Esophagus squamous epithelium (tissue), 5 donors: ENCODE measurements at places on chromosomes 2 and 18.

GRCh38 chr18:50099725-50100407 is 95.1 kb downstream of the MYO5B start:
- no peak for DNase-seq

- no peak for DNase-seq
Measured at GRCh38 chr2:78423631-78424030, 601.9 kb upstream of the REG3G start.

DNA sequence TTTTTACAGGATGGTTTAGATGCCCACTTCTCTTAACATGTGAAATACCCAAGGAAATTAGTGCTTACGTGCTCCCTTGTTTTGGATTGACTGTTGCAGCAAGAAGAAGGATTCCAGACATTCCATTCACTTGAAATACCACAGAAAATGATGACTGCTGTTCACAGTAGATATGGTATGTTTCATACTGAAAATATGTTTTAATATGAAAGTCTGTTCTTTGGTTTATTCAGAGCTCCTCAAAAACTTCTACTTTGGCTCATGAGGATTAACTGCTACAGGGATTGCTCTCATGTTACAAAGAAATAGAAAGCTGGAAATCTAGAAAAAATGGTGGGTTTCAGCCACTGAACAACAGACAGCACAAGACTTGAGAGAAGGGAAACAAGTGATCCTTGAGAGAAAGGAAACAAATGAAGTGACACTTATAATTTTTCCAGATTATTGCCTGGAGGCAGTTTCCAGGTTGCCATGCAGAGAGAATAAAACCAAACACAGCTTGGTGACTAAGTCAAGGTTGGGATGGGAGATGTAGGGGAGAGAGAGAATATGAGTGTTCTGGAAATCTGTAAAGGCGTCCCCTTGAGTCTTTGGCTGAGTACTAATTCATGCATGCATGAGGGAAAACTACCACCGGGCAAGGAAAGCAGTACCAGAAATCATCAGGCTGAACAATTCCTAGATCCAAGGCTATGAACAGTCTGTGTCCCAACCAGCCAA is 348.1 kb downstream of the CLIP4 start:
- no peak for DNase-seq

DNA sequence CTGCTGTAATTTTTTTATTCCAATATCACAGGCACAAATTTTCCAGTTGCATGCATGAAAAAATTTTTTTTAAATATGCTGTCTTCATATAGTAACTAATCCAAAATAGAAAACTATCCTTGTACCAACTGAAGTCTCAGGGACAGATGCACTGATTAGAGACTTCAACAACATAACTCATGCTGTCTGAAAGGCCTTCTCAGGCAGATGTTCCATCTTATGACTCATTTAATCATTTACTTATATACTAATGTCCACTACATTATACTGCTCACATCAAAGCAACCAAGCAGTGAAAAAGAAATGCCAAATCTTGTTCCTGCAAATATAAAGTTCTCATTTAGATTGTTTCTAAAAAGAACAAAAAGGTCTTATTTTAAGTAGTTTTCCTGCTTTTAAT is 53.1 kb downstream of the OLA1 start:
- DNase-seq = no peak

- no peak for DNase-seq
Measured at GRCh38 chr2:173299764-173300163, 54.9 kb upstream of the CDCA7 start.

DNA sequence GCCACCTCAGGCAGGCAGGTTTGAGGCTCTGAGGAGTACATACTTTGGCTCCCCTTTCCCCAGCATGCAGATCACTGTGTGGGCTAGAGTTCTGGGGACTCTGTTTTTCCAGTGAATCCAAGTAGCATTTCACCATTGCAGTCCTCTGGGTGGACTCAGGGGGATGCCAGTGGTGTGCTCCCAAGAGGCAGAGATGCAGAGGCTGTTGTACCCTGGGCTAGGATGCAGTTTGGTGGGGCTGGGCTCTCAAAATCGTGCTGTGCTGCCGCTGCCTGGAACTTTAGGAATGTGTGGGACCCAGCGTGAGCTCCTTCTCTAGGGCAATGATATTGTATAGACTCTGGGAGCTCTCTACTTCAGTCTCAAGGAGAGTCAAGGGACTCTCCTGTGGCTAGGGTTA is 104.9 kb downstream of the MYO3B start:
- DNase-seq = no peak

GRCh38 chr2:71832844-71833243 is 314.8 kb downstream of the CYP26B1 start:
- no peak for DNase-seq

GRCh38 chr2:241775223-241776177 is 1.1 kb upstream of the GAL3ST2 start:
- no peak for DNase-seq

GRCh38 chr18:33606621-33607020 is 28.6 kb downstream of the ASXL3 start:
- no peak for DNase-seq

GRCh38 chr2:122908159-122908558 is 1116.9 kb upstream of the CNTNAP5 start:
- no peak for DNase-seq

DNA sequence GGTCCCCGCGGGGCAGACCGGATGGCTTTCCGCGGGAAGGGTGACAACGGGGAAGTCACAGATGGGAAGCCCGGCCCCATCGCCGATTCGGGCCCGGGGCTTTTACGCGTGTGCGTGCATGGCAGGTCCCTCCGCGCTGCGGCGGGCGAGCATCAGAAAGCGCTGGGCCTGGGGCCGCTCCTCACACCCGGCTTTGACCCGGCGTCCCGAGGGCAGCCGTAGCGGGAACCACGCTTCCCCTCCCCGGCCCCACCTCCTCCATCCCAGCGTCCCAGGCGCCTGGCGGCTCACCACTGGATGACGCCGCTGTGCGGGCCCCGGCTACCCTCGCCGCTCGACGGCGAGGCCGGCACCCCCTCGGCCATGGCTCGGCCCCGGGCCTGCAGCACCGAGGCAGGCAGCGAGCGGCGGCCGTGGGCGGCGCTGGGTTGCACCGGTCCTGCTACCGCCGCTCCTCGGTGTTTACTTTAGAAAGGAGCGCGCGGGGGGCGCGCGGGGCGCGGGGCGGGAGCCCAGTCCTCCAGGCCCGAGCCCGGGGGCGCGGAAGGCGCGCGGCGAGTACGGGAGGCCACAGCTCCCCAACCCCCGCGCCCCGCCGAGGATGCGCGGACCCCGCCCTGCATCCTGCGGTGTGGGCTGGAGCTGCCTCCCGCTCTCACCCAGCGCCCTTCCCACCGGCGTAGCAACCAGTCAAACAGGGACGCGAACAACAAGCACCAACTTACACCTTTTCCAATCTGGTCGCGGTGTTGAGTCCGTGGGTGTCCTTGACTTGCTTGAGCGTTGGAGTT is 806 bp downstream of the RFX8 start:
- DNase-seq = no peak
